ENCODE measurements at places on chromosomes 2 and 18.

- no peak for DNase-seq
Measured at GRCh38 chr2:74004212-74005182, 19.8 kb downstream of the TET3 start.

GRCh38 chr2:101119431-101119830 lies 31.8 kb downstream of the TBC1D8 start:
- no peak for DNase-seq

GRCh38 chr18:23732439-23732838 lies 43.2 kb downstream of the LAMA3 start:
- no peak for DNase-seq

GRCh38 chr2:145958611-145959010 lies 1438.7 kb upstream of the ZEB2 start:
- DNase-seq: no peak

- DNase-seq: no peak
Measured at GRCh38 chr18:36130039-36130831, 536 bp downstream of the ELP2 start.

DNA sequence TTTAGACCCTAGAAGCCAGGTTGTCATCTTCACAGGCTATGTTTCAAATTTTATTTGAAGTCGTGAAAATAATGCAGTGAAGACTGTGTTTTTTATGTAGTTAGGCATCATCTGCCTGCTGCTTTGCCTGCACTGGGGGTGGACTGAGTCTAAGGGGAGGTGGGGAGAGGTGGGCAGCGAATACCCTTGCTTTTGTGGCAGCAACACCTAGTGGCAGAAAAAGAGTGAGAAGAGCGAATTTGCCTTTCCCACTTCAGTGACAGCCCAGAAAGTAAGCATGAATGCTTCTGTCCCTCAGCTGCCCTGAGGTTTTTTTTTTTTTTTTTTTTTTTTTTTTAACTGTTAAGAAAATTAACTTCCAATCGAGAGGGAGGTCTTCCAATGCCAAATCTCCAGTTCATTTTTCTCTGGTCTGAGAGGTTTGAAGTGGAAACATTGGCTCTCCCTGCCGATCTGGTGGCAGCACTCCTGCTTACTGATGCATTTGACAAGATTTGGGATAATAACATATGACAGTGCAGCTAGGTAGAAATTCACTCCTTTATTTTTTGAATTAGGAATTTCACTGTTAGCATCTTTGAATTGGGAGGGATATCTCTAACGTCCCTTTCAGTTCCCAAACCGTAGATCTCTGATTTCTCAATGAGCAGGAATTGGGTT lies 60.3 kb upstream of the LYPD6B start:
- DNase-seq: no peak

DNA sequence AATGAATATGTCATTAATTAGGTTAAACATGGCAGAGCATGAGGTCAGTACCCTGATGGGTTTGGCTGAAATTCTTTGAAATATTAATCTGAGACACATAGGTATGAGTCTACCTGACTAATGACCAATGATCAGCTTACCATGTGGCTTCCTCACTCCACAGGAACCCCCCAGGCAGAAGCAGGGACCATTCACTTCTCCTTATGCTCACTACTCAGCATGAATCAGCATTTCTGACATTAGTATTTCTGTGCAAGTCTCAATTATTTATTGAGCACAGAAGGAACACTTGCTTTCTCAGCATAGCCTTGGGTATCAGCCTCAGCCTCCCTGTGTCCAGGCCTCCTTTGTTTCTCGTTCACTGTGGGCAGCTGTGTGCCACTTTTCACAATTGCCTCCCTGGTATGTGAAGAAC lies 9.3 kb upstream of the KCNE4 start:
- no peak for DNase-seq

- DNase-seq: no peak
Measured at GRCh38 chr18:42310956-42311355, 355.9 kb downstream of the PIK3C3 start.

- no peak for DNase-seq
Measured at GRCh38 chr2:98241592-98241991, 104.7 kb upstream of the CNGA3 start.

DNA sequence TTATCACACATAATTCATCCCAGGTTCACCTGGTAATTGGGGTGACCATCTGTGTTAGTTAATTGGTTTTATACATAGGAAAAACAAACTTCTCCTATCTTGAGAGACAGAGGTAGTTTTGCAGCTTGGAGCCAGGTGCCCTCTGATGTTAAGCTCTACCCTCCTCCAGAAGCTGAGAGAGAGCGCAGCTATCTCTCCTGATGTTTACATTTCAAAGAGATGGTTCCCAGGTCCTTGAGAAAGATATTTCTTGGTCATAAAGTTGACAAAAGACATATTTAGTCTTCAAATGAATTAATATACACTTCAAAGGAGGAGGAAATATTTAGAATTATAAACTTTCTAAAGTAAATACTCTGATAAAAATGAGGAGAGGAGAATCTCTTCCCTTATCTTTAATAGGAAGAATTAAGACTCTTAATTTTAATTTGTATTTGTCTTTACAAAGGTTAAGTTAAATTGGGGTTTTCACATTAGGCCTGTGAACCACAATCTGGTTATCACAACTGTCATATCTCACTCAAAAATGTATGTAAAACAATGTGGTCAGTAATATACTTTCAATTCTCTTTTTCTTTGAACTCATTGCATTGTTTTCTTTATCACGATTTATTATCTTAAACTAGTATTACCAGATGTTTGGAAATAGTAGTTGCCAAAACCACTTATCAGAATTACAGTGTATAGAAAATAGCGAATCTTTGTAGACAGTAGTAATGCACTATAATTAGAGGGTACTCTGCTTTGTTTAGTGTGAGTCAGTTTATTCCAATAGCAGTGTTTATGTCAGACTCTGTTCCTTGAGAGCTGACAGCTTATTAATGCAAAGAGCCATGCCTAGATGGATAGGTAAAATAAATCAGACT lies 26.8 kb downstream of the SERPINB4 start:
- no peak for DNase-seq

- no peak for DNase-seq
Measured at GRCh38 chr2:9735335-9735734, 104.5 kb upstream of the YWHAQ start.

- no peak for DNase-seq
Measured at GRCh38 chr2:241617431-241618154, 19.4 kb downstream of the THAP4 start.

- no peak for DNase-seq
Measured at GRCh38 chr2:54946220-54946805, 103.9 kb downstream of the RTN4 start.

DNA sequence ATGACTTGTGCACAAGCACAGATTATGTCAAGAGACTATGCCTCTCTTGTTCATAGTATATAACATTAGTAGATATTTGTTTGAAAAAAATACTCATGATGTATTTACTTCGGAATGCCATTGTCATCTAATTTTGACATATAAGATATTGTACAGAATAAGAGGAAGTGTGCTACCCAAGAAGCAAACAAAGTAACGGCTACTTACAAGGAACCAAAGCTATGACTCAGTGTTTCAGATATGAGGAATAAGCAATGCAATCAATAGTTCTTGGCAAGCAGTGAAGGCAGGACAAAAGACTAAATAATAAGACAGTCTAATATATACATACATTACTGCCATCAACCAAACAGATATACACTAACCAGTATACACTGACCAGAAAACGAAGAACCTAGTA lies 256.3 kb downstream of the CCDC178 start:
- no peak for DNase-seq

DNA sequence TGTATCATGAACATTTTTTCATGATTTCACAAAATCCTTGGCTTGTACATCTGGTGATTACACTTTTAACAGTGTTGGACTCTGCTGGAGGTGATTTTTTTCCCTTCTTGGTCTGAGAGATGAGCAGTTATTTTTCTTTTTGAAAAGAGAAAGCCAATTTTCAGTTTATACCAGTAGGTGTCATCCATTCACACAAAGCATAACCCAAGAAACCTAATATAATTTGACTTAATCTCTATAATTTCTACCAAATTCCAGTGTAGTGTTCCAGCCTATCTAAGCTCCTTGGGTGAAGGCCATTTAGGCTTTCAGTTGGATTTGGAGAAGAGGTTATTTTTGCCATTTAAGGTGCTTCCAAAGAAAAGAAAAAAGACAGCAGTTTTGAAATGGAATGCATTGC lies 7.7 kb upstream of the ICOS start:
- DNase-seq: no peak

- no peak for DNase-seq
Measured at GRCh38 chr18:59616501-59616900, 80.7 kb downstream of the CCBE1 start.

GRCh38 chr2:229836847-229837246 lies 85.0 kb downstream of the TRIP12 start:
- no peak for DNase-seq

GRCh38 chr18:14104201-14104600 lies 28.0 kb downstream of the ZNF519 start:
- DNase-seq: no peak

DNA sequence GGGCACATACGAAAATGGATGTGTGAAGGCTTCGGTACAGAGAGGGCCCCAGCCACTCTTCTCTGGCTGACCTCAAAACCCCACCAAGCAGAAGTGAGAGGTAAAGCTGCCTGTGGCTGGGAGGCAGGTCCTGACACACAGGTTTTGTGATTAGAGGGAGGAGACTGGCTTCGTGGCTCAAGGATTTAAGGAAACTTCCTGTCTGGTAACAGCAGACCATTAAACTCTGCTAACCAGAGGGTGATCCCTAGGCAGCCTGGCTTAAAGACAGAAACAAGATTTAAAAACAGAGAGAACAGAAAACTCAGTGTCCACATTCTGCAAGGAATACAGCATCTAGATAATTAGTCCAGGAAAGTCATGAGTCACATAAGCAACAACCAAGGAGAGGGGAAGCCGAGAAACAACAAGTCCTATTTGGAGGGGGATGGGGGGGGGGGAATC lies 101.9 kb downstream of the NFATC1 start:
- DNase-seq: no peak

Data from GOT3 (cell line).